ENCODE measurements at places on chromosomes 13 and 19.

- DNase-seq, result no peak
Observed at GRCh38 chr13:112259511-112259910, 116.6 kb upstream of the SPACA7 start.

GRCh38 chr19:48999481-49000325 is 6.0 kb downstream of the RUVBL2 start:
- DNase-seq, result peak; percentile 73

GRCh38 chr13:33202644-33203169 is 82.8 kb downstream of the STARD13 start:
- DNase-seq, result no peak

DNA sequence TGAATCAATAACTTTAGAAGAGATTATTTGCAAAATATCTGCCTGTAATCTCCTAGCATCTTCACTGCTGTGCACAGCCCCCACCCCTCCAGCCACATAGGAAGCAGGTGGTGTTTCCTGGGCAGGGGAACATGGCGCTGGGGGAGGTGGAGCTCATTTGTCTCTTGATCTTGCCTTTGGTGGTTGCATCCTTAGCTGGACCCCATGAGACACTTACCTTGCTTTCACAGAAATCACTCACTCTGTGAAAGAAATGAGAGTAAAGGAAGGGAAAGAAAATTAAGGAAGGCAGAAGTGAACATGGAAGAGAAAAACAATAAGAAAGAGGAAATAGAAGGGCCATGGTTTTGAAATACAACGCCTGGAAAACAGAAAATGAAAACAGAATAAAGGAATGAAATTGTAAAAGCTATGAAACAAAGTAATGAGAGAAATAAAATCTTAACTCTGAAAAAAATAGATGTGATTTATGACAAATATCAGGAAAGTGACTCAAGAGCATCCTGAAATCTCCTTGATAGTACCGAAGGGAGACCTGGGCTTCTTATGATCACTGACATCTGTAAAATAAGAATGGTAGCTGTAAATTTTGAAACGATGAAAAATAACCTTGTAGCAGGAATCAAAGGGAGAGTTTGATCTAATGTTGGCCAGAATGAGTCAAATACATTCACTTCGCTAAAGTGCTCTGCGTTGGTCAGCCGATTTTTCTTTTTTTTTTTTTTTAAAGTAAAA is 17.2 kb upstream of the RNASEH2B start:
- DNase-seq, result no peak

GRCh38 chr19:14073261-14073924 is 807 bp downstream of the MISP3 start:
- peak; percentile 76 for DNase-seq

GRCh38 chr13:98300956-98301641 is 124.0 kb upstream of the RNF113B start:
- peak; percentile 75 for DNase-seq

DNA sequence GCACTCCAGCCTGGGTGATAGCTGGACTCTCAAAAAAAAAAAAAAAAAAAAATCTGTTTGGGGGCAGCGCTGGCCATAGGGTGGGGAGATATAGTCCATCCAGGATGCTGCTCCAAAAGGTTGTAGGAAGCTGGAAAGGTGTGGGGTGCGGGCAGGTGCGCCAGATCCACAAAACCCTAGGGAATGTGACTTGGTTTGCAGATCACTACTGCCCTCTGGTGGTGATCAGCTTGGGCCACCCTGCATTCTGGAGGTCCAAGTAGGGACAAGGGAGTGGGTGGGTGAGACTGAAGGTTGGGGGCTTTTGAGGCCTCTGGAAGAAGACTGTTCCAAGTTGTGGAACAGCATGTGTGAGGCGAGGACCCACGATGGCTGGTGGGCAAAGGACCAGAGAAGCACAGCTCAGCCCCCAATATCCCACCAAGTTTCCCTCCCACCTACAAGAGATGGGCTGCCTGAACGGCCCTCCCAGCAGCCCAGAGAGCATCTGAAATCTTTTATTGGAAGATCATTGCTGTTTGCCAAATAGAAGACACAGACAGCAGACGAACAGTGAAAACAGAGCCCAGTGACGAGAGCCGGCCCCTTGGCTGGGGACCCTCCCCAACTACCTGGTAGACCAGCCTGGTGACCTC is 10.4 kb upstream of the TYK2 start:
- DNase-seq, result peak; percentile 62

DNA sequence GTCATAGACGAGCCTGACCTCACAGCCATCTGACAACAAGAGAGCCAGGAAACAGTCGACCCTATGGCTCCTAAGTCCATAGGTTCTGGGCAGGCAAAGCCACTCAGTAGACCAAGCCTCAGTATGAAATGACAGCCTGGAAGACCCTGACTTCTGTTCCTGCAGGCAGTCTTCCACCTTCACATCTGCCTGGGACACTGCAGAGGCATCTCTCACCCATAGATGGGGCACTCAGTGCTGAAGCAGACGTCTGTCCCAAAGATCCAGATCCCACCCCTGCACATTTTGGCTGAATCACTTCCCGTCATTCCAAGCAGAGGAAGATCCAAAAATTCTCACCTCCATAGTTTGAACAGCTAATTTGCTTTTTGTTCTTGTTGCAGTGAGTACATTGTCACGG is 139.3 kb upstream of the ZNF507 start:
- no peak for DNase-seq

DNA sequence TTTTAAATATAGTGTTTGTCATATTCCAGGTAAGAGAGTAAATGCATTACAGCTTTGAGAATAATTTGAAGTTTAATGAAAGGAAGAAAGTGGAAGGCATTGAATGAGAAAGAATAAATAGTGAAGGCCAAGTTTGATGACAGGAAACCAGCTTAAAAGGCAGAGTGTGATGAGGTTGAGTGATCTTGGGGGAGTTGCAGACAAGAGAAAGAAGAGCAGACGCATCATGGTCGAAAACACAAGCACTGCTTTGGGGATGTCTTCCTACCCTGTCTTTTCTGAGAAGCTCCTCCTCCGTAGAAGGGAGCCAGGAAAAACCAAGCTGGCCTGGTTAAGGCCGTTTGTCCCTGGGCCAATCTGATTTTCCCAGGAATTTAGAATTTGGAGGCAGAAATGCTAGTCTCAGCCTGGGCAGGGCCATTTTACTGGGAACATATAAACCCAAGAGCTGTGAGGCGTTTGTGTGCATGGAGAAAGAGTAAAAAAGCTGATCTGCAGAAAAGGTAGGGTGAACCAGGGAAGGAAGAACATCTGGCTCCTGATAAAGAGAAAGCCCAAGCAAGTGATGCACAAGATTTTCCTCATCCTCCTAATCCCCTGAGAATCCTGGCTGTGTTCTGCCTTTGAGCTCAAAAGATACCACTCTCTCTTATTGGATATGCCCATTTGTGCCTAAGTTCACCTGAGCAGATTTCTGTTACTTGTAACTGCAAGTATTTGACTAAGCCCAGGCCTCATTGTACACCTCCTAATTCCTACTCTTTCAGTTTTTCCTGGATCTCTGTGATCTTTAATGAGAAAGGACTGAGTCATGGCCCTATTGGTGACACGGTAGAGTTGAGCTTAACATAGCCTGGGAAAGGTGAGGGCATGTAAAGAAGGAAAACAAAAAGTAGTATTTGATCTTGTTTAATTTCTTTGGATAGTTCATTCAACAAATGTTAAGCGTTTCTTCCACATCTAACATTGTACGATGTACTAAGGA is 80.0 kb downstream of the WDFY2 start:
- DNase-seq, result no peak

- DNase-seq, result no peak
Observed at GRCh38 chr19:42397263-42398166, 7.4 kb upstream of the CNFN start.

GRCh38 chr19:6126335-6126974 is 9.0 kb upstream of the ACSBG2 start:
- DNase-seq, result peak; percentile 64

DNA sequence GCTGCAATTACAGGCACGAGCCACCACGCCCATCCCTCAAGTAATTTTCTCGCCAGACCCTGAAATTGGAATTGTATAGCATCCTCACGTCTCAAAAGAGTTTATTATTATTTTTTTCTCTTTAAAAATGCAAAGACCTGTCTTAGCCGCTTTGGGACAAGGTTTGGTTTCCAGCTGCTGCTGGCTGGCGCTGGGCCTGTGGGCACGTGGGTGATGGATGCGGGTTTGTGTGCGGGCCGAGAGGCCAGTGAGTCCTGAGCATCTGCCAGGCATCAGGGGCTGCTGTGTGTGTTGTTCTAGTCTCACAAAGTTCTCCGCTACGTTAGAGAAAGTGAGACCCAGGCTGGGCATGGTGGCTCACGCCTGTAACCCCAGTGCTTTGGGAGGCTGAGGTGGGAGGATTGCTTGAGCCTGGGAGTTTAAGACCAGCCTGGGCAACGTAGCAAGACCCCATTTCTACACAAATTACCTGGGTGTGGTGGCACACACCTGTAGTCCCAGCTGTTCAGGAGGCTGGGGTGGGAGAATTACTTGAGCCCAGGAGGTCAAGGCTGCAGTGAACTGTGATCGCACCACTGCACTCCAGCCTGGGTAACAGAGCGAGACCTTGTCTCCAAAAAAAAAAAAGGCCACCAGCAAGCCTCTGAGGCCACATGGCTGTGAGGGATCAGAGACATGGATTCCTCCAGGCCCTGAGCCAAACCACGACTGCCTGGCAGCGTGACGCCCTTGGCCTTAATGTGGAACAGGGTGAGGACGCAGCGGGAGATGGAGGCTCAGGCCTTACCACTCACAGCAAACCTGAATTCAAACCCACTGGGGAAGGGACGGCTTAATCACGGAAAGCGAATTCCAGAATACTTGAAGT is 4.7 kb upstream of the TMPRSS9 start:
- peak; percentile 12 for DNase-seq

DNA sequence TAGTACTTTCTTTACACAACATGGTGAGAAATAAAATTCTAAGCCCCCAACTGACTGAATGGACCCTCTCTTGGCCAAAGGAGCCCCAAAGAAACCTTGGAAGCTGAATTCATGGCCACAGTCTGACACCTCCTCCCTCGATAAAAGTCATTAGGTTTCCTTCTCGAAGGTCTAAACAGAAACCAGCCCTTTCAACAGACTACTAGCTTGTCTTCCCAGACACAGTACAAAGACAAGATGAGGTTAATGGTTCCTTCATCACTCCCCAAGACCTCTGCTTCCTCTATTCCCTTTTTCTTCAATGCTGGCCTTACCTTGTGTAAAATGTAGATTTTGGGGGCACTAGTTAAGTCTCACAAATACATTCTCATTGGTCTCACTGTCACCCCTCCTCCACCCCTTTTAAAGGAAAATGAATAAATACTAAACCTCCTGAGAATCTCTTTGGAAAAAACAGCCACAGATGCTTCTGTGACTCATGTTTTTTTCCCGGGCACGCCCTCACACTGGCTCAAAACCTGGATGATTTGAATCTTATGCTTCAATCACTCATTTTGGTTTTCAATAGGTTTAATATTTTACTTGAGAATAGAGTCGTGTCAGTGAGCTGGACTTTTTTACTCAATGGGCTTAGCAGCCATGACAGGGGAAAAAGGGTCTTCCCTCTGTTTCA is 65.8 kb upstream of the MED4 start:
- DNase-seq, result peak; percentile 34

GRCh38 chr13:44904967-44905366 is 84.3 kb downstream of the NUFIP1 start:
- peak; percentile 98 for DNase-seq

GRCh38 chr19:5244351-5244750 is 96.3 kb downstream of the PTPRS start:
- DNase-seq, result no peak

GRCh38 chr13:79645569-79645968 is 164.6 kb downstream of the NDFIP2 start:
- no peak for DNase-seq

- DNase-seq, result no peak
Observed at GRCh38 chr13:32140109-32140508, 108.5 kb downstream of the FRY start.

DNA sequence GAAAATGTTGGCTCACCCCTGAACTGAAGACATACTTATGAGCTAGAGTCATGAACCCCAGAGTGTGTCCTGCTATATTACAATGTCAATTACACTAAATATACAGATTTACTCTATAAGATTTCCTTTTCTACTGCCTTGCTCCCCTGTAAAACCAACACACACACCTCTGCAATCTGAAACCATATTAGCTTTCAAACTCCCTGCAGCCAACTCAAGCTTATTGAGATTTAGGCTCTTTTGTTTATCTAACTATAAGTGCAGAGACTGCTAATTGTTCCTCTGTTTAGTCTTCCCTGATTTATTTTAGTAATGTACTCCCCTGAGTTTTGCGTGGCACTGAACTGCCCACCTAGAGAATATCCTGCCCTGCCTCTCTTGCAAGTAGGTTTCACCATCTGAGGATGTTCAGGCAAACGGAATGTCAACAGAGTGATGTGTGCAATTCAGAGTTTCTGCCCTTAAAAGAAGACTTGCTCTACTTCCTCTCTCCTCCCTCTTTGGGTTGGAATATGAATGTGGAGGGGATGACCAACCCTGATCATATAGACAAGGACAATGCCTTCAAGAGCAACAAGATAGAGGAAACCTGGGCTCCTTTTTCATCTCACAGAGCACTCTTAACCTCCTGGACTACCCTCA is 22.3 kb downstream of the FAM216B start:
- no peak for DNase-seq

GRCh38 chr19:14405758-14406644 is 13.1 kb downstream of the DDX39A start:
- DNase-seq, result peak; percentile 88

Measured in astrocyte of the spinal cord (primary cell).